ENCODE measurements at places on chromosomes 7 and 10.
A peak's percentile ranks its signal among the peaks of the same experiment; 100 is the strongest.

- DNase-seq: no peak
Observed at GRCh38 chr10:21990449-21990848, 13.1 kb downstream of the DNAJC1 start.

GRCh38 chr7:92461027-92462003 lies 14.0 kb downstream of the GATAD1 start:
- peak; percentile 20 for DNase-seq

- DNase-seq: no peak
Observed at GRCh38 chr10:73997461-73997786, 492 bp upstream of the VCL start.

GRCh38 chr7:4136501-4137110 lies 545.5 kb upstream of the FOXK1 start:
- DNase-seq: no peak

DNA sequence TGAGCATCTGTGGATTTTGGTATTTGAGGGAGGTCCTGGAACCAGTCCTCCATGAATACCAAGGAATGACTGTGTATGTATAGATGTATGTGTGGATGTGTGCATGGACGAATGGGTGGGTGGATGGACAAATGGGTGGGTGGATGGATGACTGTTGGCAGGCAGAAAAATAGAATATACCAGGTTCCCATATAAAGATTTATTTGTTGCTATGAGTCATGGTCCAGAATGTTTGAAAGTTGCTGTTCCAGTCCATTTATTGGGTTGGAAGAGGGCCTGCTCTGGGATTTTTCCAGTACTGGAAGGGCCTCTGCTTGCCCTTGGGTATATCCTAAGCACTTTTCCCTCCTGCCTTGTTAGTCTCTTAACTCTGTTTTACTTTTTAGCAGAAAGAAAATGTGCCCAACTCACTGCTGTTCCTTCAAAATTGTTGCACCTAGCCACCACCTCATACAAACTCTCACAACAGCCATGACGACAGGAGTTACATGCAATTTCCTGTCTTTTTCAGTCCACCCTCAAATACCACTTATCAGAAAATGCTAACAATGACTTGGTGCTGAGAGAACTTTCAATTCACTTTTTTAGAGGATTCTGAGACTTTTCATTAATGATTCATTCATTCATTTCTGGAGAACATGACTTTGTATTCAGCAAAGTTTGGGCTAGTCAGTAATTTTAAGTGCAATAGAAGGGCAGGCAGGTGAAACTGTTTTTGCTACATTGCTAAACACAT lies 108.1 kb downstream of the EEPD1 start:
- DNase-seq: no peak

DNA sequence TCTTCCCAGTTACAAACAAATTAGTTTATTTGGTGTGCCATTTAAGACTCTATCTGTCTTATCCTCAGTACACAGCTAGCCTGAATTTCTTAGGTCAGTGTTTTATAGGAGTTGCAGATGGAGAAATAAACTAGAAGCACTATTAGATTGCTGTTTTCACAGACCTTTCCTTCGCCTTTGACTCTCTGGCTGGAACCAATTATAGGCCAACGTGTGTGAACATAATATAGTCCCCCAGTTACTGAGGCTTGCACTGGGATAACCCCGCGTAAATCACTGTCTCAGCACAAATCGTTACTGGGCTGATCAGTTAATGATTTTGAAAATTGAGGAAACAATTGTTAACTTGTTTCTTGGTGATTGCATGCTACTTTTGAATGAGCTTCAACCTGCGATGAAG lies 233.4 kb downstream of the GFRA1 start:
- no peak for DNase-seq
